ENCODE measurements at places on chromosomes 4 and X. TPM values are rescaled to one million over a fixed set of nuclear protein-coding genes. Genes with fewer than 3 reads are reported as not detected.

GRCh38 chr4:103692615-103693014 is 27.2 kb downstream of the TACR3 start:
- peak; percentile 5 for DNase-seq

DNA sequence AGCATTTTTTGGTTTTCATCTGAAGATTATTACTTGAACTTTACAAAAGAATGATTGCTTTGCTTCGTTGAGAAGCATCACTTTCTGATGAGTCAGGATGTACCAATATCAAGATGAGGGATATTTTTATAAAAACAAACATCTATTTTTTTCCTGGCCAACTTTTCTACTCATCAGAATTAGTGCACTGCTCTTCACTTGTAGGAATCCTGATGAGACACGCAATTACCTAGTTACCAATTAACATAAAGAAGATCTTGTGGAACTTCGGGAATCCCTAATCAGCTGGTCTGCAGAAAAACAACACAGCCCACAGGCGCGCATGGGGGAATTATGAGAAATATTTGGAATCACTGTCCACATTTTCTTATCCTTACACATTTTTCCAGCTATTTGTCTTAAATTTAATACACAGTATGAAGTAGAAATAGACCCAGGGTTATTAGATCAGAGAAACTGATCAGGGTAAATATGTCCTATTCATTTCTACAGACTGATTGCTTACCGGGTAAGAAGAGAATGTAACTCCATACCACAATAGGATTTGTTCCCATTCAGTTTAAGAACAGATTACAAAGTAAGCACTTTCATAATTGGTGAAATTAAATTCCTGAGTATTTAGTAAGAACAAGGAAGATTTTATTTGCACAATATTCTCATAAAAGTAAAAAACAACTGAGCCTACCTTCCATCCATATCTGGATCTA is 50.9 kb downstream of the MFAP3L start:
- no peak for DNase-seq

DNA sequence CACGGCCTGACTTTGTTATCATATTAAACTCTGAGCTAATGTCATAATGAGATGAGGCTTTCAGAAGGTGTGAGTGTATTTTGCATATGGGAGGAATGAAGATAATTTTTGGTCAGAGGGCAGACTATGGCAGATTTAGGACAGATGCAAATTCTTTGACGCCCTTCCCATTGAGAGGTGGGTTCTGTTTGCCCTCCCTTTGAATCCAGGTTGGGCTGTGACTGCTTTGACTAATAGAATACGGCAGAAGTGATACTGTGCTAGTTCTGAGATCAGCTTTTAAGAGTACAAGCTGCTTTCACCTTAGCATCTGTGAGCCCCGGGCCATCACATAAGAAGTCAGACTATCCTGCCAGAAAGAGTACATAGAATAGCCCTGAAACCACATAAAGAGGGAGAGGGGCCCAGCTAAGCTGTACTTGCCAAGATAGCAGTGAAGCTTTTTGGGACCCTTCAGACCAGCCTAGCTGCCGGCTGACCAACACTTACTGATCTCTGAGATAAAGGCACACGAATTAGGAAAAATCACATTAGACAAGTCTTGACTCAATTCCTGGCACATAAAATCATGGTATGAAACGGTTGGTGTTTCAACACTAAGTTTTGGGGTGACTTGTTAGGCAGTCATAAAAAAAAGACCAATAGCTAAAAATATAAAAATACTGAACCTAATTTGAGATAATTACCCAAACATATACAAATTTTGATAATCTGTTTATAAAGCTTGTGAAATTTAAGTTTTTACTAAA is 166.7 kb upstream of the SH3RF1 start:
- no peak for DNase-seq

DNA sequence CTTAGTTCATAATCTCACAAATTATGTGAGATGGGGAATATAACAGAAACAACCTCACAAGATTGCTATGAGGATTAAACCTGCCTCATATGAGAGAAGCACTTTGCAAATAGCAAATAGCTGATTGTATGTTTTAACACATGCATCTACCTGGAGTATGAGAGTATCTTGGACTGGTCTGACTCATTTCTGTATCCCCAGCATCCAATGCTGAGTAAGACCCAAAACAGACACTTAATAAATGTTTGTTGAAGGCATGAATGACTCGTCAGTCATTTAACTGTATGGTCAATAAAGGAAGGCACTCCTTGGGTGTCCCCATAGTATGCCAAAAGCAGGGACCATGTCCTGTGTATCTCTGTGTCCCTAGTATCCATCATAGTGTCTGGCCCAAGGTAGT is 350.9 kb upstream of the F9 start:
- no peak for DNase-seq

DNA sequence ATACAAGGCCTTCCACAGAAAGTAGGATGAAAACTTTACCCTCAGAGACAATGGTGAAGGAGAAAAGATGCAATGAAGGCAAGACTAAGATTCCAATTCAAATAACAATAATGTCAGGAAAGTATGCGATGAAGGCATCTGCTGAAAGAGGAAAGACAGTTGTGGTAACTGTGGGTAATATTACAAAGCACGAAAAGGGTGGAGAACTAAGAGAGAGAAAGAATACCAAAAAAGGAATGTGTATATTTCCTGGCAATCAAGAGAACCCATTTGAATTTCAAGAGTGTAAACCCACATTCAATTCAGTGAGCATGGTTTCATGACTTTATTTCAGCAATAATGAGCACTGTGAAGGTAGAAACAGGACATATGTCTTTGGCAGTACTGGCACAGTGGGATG is 225.5 kb downstream of the PALLD start:
- DNase-seq: peak; percentile 8

DNA sequence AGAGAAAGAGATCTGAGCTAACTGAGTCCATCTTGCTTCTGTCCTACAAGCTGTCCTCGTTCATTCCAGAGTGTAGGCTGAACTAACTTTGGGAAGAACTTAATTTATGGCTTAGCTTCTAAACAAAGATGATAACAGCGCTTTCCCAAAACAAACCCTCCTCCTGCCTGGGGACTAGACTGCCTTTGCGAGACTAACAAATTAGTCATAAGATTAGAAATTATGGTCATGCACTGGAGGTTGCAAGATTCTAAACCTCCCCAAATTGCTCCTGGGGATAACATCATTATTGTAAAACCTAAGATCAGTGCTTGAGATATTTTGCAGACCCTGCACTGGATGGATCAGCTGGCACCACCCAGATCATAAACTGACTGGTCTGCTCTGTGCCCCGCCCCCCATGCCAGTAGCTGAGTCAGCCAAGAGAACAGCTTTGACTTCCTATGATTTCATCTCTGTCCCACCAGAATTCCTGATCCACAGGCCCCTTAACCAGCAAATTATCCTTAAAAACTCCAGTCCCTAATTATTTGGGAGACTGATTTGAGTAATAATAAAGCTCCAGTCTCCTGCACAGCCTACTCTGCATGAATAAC is 883.3 kb downstream of the TRIML1 start:
- DNase-seq: peak; percentile 44

Gene GLRB
- 14.6 TPM for total RNA-seq

Gene ETDA
- not detected for total RNA-seq

Gene CPZ
- not detected for total RNA-seq

Gene SOD3
- 0.07 TPM for total RNA-seq

Gene SYN1
- not detected for total RNA-seq

Gene RTL9
- 0.26 TPM for total RNA-seq

Gene RTL3
- total RNA-seq: 1.2 TPM

Data from HT1080 (cell line).